Suppressor macrophage treated with lipopolysaccharide for 4 hours (primary cell): ENCODE measurements at places on chromosomes 11 and 22.

GRCh38 chr11:62665599-62666258, 617 bp downstream of the CSKMT start:
- DNase-seq: peak; percentile 60

- no peak for DNase-seq
Observed at GRCh38 chr22:19213442-19214077, 35.0 kb upstream of the SLC25A1 start.

GRCh38 chr22:33302049-33302545, 243.9 kb upstream of the SYN3 start:
- peak; percentile 69 for DNase-seq

DNA sequence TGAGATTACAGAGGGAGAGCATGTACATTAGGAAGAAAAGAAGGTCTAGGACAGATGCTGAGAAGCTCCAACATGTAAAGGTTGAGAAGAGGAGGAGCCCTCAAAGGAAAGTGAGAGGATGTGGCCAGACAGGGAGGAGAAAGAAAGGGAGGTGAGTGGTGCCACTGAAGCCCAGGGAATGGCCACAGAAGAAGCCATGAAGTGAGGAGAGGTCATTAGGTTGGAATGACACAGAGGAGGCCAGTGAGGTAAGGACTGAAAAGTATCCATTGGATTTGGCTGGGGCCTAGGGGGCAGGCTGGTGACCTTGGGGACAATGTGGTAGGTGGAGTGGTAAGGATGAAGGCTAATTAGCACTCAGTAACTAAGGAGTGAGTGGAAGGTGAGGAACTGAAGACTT, 3.0 kb upstream of the DCHS1 start:
- no peak for DNase-seq

GRCh38 chr11:43575913-43576310, 104.6 kb upstream of the HSD17B12 start:
- no peak for DNase-seq

GRCh38 chr22:26715392-26715936, 58.1 kb downstream of the MIAT start:
- no peak for DNase-seq

DNA sequence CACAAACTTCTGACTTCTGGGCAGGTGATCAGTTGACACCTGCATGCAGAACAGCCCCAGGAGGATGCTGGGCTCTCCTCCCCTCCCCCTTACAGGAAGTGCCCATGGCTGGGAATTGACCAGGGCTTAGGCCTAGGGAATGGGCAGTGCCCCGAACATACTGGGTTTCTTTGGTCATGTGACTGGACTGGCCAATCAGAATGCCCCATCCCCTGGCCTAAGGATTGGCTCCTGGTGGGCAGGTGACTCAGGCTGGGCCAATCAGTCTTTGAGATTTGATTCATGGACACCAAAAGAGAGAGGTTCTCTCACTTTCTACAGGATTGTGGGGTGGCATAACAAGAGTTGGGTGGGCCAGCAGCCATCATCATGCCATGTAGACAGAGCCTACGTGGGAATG, 37.1 kb downstream of the MCM5 start:
- no peak for DNase-seq

DNA sequence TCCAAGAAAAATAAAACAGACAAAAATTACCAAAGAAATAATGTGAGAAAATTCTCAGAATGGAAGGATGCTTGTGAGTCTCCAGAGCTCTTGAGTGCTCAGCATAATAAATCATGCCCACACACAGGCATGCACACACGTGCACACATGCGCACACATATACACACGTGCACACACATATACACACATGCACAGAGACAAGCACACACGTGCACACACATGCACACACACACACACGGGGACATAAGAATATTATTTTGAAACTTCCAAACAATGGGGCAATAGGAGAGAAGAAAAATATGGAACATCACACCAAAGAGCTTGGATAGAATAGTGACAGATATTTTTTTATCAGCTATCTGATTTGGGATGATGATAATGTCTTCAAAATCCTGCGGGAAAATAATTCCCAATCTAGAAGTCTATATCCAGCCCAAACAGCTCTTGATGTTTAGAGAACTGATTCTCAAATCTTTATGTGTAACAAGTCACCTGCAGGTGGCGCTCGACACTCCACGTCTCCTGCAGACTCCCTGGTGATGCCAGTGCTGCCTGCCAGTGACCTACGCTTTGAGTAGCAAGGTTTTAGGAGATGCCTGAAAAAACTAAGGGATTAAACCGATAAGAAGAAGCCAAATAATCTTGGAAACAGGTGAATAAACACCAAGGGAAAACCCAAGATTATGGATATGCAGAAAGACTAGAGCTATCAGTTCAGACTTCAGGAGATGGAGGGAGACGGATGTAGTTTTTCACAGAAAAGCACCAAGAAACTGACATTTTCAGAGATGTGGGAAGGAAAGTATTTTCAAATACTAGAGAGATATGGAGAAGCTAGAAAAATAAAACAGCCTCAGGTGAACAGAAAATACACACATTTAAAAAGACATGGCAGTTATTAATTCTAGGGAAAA, 743.6 kb downstream of the ETS1 start:
- DNase-seq: peak; percentile 70

GRCh38 chr11:66032957-66033735, 6.9 kb upstream of the CATSPER1 start:
- no peak for DNase-seq

DNA sequence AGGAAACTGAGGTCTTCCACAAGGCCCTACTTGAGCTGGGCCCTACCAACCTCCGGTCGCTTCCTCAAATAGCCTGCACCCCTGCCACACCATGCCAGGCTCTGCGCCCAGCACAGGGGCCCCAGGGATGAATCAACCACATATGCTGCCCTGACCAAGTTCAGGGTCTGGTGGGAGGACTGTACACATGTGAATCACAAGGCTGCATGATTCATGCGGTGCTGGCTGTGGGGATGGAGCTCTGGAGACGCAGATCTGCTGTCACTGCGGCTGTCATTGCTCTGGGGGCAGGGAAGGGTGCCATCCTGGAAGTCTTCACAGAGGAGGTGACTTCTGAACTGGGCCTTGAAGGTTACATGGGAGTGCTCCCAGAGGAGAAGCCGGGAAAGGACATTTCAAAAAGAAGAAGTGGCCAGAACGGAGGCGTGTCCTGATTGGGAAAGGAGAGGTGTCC, 21.5 kb downstream of the CYTH4 start:
- DNase-seq: peak; percentile 98

DNA sequence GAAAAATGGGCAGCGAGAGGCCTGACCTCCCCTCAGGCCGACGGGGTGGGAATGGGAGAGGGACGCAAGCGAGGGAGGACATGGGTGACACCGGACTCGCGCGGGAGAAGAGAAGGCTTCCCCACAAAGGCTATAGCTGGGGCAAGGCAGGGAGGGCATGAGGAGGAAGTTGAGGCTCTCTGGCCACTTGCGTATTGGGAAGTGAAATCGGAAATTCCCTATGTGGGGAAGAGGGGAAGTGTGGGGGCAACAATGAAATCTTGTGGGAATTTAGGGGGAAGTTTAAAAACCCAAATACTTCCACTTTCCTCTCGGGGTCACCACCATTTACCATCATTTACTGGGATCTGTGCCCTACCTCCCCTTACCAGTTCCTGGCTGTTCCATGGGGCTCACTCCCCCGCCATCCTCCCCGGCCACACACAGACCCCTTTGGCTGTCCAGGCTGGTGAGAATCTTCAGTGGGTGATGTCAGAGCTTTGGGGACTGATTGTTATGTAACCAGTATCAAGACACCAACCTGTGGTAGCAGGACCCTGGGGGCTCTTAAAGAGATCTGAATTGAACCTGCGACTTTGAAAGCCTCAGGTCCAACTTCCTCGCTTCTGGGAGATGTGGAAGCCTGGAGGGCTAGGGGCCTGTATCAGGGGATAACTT, 951 bp upstream of the EHD1 start:
- DNase-seq: peak; percentile 97

- DNase-seq: no peak
Observed at GRCh38 chr22:23745791-23746190, 5.1 kb downstream of the ZNF70 start.
